ENCODE measurements at places on chromosomes 12 and 14.
A peak's percentile ranks its signal among the peaks of the same experiment; 100 is the strongest.

GRCh38 chr12:117580718-117581062 lies 219.3 kb upstream of the NOS1 start:
- peak; percentile 66 for DNase-seq

DNA sequence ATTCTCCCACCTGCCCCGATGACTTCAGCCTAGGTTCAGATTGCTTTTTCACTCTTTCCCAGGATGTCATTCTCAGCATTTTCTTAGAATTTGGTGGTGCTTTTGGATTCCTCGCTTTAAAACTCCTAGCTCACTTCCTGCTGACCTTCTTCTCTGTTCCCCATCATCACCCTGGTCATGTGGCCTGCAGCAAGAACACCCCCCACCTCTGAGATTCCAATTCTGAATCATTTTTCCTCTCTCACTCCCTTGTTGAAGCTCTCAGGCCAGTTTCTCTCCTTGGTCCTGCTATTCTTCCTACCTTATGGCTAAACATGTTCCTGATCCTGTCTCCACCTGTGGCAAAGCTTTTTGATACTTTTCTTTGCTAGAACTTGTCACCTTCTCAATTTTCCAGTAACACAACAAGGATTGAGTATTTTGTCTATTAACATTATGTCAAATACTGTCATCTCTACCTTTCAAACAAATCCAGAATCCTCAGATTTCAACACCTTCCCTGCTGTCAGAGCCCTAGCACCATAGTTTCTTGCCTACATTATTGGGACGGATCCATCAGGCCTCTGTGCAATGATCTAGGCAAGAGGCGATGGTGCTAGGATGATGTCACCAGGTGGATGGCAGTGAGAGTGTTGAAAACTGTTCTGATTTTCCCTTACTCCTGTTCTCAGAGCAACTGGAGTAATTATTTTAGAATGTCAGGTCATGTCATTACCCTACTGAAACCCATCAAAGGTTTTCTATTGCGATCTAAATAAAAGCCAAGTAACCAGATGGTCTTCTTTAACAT lies 233.7 kb downstream of the MON2 start:
- no peak for DNase-seq

- DNase-seq: peak; percentile 92
Measured at GRCh38 chr14:95483309-95484165, 32.9 kb downstream of the SYNE3 start.

GRCh38 chr12:50387972-50388478 lies 8.4 kb downstream of the FAM186A start:
- DNase-seq: no peak

- DNase-seq: no peak
Measured at GRCh38 chr12:120468325-120468820, 1.2 kb downstream of the SRSF9 start.

DNA sequence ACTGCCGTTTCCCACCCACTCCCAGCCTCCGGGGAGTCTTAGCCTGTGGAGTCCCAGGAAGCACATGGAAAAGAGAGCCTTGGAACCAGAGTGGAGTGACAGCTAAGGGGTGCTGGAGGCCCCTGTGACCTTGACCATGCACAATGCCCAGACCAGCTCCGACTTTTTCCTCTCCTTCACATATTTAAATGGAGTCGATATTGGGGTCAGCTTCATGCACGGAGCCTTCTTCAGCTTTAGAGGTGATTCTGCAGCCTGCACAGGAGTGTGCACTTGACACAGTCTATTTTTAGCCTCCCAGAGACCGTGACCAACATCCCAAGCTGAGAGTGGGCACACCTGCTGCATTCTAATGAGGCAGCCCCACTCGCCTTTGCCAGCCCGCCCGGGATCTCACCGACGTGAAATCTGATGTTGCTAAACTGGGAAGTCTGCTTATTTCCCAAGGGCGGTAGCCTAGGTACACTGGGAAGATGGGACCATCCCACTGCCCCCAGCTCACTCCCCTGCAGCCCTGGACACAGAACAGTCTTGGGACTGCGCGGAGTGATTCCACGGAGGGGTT lies 47.5 kb downstream of the PRMT8 start:
- DNase-seq: peak; percentile 55

- no peak for DNase-seq
Measured at GRCh38 chr12:25276199-25276937, 25.6 kb upstream of the KRAS start.

GRCh38 chr12:45421736-45422135 lies 205.8 kb downstream of the ANO6 start:
- no peak for DNase-seq

DNA sequence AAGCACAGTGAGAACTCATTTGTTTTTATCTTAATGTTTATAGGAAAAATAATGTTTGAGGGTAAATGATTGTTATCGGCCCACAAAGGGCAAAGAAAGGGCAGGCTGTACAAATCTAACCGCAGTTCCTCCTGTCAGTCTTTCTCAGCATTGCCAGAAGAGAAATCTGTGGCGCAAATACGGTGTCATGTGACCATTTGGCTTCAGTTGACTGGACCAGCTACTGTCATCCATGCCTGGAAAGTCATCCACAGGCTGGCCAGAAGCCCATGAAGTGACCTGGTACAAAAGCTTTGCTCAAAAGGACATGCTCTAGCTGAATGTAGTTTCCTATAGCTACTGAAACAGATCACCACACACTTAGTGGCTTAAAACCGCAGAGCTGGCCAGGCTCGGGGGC lies 43.6 kb downstream of the HCAR2 start:
- DNase-seq: no peak

GRCh38 chr12:25583545-25583944 lies 30.5 kb upstream of the LMNTD1 start:
- DNase-seq: no peak

Measured in suprapubic skin (tissue), 4 donors.